ENCODE measurements at places on chromosomes 16 and 17.

GRCh38 chr16:46688101-46688653 lies 801 bp downstream of the VPS35 start:
- peak; percentile 85 for DNase-seq

- DNase-seq, result no peak
These were observed 37.5 kb downstream of the SYNRG start for GRCh38 chr17:37571674-37572073.

DNA sequence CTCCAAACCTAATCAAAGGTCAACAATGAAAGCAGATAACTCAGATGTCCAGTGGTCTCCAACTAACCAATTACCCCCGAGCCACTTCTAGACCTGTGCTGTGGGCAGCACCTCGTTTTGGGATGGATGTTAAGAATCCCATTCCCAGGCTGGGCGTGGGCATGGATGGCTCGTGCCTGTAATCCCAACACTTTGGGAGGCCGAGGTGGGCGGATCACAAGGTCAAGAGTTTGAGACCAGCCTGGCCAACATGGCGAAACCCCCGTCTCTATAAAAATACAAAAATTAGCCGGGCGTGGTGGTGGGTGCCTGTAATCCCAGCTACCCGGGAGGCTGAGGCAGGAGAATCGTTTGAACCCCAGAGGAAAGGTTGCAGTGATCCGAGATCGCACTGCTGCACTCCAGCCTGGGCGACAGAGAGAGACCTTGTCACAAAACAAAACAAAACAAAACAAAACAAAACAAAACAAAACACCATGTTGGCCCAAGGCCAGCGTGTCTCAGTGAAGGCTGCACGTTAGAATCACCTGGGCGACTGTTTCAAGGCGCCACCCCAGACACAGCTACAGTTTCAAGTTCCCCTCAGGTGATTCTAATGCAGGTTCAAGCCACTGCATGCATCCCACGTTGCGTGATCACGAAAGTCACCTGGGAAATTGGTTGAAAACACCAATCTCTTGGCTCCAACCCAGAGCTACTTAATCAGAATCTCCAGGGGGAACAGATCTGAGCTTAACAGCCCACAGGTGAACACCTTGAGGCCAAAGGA lies 21.3 kb downstream of the COX4I1 start:
- DNase-seq, result no peak

GRCh38 chr17:82507631-82508175 lies 11.8 kb upstream of the FOXK2 start:
- no peak for DNase-seq

- DNase-seq, result no peak
These were observed 5.0 kb upstream of the TRAF4 start for GRCh38 chr17:28738680-28739384.

GRCh38 chr17:48470388-48471034 lies 40.5 kb upstream of the SKAP1 start:
- no peak for DNase-seq

- no peak for DNase-seq
These were observed 1.3 kb downstream of the CMTR2 start for GRCh38 chr16:71287911-71288310.

DNA sequence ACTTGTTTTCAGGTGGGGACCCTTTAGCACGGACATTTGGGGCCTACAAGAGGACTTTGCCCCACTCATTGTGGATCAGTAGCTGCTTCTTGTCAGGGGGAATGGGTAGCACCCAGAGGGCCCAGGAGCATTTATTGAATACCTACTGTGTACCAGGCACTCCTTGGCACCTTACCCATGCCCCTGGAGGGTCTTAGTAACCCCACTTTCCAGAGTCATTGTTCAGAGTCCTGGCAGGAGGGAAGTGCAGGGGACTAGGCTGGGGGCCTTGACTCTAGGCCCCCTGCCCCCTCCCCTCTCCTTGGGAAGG lies 21.0 kb upstream of the CIBAR2 start:
- no peak for DNase-seq

DNA sequence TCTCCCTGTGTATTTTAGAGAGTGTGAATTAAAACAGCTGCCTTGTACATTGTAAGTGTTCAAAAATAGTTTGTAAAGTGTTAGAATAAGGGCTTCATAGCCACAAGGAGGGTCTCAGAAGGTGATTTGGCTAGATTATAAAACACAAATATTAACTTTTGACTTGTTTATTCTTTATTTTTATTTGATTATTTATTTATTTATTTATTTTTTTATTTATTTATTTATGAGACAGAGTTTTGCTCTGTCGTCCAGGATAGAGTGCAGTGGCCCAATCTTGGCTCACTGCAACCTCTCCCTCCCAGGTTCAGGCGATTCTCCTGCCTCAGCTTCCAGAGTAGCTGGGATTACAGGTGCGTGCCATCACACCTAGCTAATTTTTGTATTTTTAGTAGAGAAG lies 111.5 kb upstream of the RBFOX1 start:
- DNase-seq, result no peak

- DNase-seq, result peak; percentile 38
These were observed 1.1 kb upstream of the TRPV3 start for GRCh38 chr17:3558603-3559269.

GRCh38 chr16:81384006-81384405 lies 60.6 kb upstream of the CMIP start:
- no peak for DNase-seq

- no peak for DNase-seq
These were observed 8.6 kb downstream of the SNAI3 start for GRCh38 chr16:88677721-88678120.

DNA sequence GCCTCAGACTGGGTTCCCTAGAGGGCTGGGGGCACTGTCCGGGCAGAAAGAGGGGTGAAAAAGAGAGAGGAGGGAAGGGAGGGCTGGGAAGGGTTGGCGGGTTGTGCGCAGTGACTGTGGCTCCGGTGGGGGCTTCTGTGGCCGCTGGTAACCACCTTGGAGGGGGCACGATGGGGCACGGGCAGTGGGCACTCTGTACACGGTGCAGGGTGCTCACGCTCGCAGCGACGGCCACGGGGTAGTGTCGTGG lies 588 bp downstream of the PLLP start:
- no peak for DNase-seq

DNA sequence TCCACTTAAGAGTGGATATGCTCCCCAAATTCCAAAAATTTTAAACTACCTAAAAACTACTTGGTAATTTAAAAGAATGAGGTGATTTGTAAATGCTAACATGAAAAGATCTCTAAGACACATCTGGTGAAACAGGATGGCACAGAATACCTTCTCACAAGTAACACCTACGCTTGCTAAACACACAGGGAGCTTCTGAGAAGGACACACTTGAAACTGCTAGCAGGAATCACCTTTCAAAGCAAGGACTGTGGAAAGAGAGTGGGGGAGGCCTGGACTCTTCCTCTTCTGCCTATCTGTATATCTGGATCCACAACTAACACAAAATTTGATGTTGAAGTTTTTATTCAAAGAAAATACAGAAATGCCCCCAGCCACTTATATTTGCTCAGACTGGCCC lies 52.4 kb downstream of the CYTH1 start:
- DNase-seq, result no peak

DNA sequence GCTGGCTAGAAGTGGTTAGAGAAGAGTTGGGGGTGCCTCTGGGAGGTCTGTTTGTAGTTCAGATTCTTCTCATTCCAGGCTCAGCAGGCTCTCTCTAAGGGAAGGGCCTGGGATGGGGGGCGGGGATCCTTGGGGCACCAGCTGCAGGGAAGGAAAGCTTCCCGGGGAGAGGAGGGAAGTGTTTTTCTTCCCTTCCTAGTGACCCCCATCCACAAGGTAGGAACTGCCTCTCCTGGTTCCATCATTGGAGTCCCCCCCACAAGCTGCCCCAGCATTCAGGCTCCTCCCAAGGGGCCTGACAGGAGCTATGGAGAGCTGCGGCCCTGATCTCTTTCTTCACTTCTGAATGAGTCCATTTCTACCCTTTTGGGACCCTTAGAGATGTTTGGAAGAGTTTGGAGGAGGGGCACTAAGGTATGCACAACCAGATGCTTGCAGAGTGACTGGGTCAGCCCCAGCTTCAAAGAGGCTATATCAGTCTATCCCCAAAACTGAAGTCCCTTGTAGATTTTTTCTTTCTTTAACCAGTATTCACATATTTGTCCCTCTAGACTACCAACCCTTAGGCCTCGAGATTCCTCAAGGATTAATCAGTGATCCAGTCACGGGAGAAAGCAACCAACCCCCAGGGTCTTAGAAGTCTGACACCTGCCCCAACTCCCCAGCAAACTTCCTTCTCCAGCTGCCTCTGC lies 13.9 kb upstream of the FZD2 start:
- DNase-seq, result no peak

GRCh38 chr16:81610144-81610842 lies 165.7 kb downstream of the CMIP start:
- no peak for DNase-seq

GRCh38 chr17:17484451-17484899 lies 7.7 kb downstream of the MED9 start:
- DNase-seq, result peak; percentile 46

DNA sequence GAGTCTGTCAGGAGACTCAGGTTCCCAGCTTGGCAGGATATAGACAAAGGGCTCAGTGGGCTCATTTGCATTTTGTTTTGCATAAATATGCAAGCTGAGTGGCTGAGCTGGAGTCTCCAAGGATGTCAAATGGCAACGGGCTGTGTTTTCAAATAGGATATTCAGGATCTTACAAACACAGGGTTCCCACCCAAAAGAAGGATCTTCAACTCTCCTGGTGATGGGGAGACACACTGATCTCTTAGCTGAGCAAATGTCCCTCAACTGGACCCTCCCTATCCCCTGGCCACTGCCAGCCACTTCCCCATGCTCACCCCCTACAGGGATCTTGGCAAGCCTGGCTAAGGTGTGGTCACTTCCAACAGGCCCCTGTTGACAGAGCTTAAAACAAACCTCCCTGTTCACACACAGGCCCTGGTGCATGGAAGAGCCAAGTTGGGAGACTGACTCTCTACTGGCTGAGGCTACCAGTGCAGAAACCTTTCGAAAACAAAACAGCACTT lies 61.6 kb downstream of the SOX9 start:
- DNase-seq, result no peak

DNA sequence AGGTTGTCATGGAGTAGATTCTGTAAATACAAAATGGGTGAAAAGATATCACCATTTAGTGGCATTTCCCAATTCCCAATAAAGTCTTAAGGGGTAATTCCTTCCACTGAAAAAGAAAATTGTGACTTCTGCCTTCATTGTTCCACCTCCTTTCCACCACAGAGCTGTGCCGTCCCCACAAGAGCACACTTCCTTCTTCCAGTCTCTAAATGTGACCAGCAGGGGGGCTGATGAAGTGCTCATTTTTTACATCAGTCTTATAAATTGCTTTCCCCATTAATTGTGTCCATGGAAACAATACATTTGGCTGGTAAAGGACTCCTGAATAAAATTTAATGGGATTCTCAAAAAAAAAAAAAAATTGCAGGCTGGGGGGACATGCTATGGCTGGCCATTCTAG lies 260.8 kb upstream of the PSMD7 start:
- peak; percentile 49 for DNase-seq

DNA sequence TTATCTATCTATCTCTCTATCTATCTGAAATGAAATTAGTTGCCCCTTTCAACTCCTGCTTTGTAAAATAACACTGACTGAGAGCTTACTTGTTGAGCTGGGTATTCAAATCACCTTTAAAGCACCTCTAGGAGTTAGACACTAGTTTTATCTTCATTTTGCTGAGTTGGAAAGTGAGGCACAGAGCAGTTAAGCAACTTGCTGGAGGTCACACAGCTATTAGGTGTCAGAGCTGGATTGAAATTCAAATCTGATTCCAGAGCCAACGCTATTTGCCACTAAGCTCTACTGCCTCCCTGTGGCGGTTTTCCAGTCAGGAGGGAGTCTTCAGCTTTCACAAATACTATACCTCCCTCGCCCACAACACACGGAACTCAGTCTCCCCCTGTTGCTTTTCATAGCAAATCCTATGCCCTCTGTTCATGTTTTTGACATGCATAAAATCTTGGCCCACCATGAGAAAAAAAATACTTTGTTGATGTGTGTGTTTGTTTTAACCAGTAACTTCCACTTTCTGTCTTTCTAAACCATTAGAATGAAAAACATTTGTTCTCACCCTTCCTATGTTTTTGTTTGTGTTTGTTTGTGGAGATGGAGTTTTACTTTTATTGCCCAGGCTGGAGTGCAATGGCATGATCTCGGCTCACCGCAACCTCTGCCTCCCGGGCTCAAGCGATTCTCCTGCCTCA lies 74.8 kb upstream of the SMURF2 start:
- peak; percentile 48 for DNase-seq

DNA sequence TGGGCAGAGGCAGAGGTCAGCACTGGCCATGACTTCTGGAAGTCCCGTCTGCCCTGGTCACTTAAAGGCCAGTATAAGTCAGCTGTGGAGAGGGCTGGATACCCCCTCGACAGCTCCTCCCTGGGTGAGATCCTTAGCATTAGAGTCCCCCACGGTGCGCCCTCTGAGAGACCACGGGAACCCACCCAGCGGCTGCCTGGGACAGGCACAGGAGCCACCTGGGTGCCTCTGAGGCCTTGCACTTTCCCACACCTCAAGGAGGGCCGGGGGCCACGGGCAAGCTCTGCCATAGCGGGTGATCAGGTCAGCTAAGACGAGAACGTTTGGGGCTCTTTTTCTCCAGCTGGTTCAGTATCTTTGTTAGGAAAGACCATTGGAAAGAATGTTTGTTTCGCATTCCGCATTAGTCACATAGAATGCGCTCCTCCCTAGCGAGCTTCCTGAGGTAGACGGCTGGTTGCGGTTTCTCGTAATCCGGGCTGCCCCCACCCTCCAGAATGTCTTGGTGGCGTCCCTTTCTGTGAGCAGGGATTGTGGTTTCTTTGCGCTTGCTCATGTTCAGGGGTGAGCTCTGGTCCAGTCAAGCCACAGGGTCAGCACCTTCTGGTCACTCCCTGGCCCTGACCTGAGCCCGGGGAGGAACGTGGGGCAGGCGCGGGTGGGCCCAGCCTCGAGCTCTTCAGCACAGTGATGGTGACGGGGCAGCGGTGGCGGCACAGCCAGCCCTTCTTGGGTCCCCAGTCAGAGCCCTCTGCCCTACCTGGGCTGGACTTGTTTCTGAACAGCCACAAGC lies 25.2 kb downstream of the NME3 start:
- DNase-seq, result no peak

- DNase-seq, result no peak
These were observed 43.7 kb downstream of the NCOR1 start for GRCh38 chr17:16171613-16172012.

DNA sequence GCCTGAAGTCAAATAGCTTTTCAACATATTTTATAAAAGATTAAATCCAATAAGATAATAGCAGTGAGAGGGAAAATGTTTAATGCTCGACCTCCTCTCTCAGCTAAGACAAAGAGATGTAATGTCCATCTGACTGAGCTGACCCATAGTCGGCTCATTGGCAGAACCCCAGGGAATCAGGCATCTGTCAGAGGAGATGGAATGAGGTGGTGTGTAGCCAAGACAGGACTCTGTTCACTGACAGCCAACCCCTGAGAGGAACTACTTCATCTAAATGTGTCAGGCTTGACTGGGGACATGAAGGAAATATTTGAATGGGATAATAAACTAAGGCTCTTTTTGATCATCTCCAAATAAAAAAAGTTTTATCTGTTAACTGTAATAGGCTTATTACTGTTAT lies 188.0 kb downstream of the CDH11 start:
- DNase-seq, result no peak

- no peak for DNase-seq
These were observed 57.7 kb downstream of the TBC1D16 start for GRCh38 chr17:79977708-79978547.

- DNase-seq, result peak; percentile 94
These were observed at the start of gene CIITA for GRCh38 chr16:10876799-10877341. CIITA (plus strand) TSS chr16:10877202; CDS start chr16:10877331, 129 bp downstream.
